DND-41 (cell line): ENCODE measurements at places on chromosomes 1 and 21.

DNA sequence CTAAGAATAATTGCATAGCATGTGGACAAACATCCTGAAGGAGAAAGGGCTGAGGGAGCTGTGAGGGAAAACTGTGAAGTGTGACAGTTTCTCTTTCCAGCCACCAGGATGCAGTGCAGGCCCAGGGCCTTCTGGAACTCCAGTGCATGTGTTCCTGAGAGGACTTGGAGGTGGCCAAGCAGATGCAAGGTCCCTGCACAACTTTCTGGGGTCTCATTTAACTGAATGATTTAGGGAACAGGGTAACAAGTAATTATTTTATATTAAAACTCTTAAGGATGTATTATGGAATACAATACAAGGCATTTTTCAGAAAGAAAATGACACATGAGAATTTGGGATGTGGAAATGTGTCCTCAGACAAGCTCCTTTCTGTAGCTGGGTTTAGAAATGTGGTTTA is 61.2 kb upstream of the MCOLN3 start:
- DNase-seq, result peak; percentile 39

- DNase-seq, result no peak
Measured at GRCh38 chr1:222462601-222463000, 85.3 kb downstream of the HHIPL2 start.

- DNase-seq, result no peak
Measured at GRCh38 chr1:115865704-115866380, 24.9 kb upstream of the NHLH2 start.

GRCh38 chr1:191912517-191912916 is 245.7 kb upstream of the RGS18 start:
- DNase-seq, result no peak

DNA sequence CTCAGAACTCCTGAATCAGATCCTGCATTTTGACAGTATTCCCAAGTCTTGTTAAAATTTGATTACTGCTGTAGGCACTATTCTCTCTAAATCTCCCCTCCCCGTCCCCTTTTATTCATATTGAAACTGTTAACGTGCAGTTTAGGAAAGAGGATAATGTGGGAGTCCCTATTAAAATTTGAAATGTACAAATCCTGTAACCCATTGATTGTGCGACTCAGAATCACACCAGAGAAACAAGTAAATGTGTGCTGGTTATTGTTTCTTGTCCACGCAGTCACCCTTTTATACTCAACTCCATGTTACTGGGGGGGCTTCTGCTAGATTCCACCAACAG is 584 bp upstream of the LTN1 start:
- DNase-seq, result no peak

DNA sequence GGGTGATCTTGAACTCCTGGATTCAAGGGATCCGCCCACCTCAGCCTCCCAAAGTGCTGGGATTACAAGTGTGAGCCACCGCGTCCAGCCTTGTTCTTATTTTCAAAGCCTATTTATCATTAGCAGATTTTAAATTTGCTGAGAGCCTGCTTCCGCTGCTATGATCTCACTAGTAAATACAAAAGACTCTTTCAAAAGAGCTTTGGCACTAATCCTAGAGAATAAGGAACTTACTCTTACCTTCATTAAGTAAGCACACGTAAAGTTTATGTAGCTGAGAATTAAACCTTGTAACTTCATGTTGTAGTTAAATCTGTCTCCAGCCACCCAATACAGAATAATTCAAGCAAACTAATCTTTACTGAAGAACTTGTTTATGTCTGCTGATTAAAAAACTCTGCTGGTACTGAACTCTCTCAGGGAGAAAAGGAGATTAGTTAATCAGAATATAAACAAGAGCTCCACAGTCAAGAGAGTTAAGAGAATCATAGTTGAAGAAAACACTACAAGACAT is 72.3 kb downstream of the RUSC1 start:
- DNase-seq, result no peak

DNA sequence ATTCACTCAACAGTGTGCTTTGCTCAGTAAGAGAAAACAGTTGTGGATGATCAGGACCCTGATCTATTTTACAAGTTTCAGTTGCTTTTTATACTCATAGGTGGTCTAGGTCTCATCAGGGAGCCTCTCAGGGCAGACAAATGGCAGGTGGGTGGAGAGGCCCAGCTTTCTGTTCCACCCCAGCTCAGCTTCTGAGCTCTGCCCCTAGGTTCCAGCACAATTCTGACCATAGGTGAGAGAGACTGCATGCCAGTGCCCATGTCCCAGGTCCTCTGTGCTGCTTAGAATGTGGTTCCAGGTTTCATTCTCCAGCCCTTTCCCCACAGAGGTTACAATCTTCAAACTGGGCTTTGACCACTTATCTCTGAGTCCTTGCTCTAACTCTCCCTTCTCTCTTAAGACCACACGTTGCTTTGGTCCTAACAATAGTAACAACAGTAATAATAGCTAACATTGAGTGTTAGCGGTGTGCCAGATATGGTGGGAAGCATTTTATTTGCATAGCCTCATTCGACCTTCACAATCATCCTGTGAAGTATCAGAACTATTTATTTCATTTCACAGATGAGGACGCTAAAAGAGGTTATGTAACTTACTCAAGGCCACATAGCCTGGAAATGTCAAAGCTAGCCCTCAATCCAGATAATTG is 19.6 kb upstream of the DUSP10 start:
- DNase-seq, result no peak

GRCh38 chr1:63799820-63800219 is 26.0 kb downstream of the ROR1 start:
- no peak for DNase-seq

DNA sequence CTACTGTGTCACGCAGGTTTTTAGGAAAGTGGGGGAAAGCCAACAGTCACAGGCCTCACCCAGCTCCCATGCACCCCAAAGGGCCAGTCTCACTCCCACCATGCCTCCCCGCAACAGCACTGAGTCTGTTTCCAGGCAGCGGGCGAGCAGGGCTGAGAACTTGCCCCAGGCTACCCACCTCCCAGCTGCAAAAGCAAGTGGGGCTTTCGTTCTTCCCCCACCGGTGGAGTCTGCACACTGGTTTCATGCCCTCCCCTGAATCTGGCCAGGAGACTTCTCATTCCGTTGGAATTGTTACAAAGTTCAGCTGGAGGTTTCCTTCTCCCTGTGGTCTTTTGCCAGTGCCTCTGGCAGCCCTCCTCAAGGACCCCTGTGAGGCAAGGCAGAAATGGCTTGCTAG is 53.6 kb upstream of the KCNJ15 start:
- DNase-seq, result no peak

DNA sequence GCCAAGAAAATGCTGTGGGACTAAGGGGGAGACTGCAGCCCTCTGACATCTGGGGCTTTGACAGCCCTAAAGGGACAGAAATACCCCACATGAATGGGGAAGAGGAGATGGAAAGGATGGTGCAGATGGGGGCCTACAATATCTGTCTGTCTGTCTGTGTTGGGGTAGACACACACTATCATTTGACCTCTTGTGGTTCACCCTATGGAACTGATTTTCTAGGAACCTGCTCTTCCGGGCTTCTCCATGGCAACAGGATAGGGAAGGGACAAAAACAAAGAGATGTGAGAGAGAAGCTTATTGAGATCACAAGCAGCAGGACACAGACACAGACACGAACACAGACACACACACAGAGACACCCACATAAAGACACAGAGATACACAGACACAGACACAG is 17.1 kb downstream of the KIF21B start:
- no peak for DNase-seq
